Stimulated activated CD4-positive, alpha-beta T cell treated with anti-CD3 and anti-CD28 coated beads, Interleukin-15, amount 100 ng/mL, for 1 hour (primary cell): ENCODE measurements at places on chromosomes 4 and X.

GRCh38 chr4:56127716-56128115, 179.0 kb downstream of the CEP135 start:
- DNase-seq: no peak

- no peak for DNase-seq
Measured at GRCh38 chrX:113545040-113545439, 704.4 kb upstream of the AMOT start.

- DNase-seq: no peak
Measured at GRCh38 chr4:185238215-185238681, 28.9 kb downstream of the SNX25 start.

GRCh38 chr4:67035501-67035900, 509.8 kb downstream of the CENPC start:
- no peak for DNase-seq

DNA sequence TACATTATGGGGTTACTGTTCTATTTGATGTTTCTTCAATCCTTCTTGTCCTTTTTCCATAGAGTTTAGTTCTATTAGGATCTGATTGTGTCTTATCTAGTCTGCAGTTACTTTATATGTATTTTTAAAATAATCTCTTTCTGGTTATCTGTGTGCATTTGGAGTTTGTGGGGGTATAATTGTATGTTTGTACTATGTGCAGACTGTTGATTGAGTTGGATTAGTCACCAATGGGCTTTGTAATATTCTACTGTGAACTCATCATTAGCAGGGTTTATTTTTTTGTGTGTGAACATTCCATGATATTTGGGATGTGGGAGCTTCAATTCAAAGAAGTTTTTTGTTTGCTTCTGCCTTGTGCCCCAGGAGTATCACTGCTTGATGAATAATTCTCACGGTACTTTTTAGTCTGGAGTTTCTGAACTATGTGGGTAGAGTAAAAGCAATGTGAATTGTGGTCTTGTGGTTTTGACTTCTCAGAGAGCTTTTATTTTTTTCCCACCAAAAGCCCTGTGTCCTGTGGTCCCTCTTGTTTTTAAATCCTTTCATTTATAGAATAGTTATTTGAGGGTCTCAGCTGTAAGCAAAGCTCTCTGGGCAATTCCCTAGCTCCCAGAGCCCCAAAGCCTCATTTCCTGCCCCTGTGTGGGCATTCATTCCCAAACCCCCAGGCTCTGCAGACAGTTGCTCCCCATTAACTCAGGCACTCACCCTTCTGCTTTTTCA, 127.8 kb downstream of the PHKA2 start:
- no peak for DNase-seq

GRCh38 chrX:131646106-131646505, 102.2 kb downstream of the OR13H1 start:
- no peak for DNase-seq

DNA sequence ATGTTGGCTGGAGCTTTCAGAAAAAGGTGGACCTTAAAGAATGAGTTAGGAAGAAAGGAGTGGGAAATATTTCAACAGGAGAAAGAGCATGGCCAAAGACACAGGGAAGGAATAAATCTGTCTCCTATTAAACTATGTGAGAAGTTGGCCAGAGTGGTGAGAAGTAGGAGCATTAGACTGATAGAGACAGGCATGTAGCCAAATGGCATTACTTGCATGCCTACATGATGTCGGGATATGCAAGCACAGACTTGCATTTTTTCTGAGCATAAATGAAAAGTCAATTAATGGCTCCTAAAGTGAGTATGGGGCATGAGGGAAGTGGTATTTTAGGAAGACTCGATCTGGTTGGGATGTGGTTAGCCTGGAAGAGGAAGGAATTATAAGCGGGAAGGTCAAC, 279.6 kb upstream of the PITX2 start:
- no peak for DNase-seq

GRCh38 chr4:130203571-130203970, 1107.6 kb downstream of the C4orf33 start:
- no peak for DNase-seq

DNA sequence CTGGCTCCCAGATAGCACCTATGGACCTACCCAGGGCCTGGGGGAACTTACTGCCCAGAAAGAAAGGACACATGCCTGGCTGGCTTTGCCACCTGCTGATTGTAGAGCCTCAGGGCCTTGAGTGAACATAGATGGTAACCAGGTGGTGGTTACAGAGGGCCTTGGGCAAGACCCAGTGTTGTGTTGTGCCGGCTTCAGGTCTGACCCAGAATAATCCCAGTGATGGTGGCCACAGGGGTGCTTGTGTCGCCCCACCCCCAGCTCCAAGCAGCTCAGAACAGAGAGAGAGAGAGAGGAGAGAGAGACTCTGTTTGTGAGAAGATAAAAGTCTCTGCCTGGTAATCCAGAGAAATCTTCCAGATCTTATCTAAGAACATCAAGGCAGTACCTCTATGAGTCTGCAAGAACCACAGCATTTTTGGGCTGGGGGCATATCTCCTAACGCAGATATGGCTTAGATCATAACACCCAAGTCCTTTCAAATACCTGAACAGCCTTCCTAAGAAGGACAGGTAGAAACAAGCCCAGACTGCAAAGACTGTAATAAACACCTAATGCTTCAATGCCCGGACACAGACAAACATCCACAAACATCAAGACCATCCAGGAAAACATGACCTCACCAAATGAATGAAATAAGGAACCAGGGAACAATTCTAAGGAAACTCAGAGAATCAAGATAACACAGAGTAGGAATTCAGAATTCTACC, 16.3 kb upstream of the RP2 start:
- no peak for DNase-seq

DNA sequence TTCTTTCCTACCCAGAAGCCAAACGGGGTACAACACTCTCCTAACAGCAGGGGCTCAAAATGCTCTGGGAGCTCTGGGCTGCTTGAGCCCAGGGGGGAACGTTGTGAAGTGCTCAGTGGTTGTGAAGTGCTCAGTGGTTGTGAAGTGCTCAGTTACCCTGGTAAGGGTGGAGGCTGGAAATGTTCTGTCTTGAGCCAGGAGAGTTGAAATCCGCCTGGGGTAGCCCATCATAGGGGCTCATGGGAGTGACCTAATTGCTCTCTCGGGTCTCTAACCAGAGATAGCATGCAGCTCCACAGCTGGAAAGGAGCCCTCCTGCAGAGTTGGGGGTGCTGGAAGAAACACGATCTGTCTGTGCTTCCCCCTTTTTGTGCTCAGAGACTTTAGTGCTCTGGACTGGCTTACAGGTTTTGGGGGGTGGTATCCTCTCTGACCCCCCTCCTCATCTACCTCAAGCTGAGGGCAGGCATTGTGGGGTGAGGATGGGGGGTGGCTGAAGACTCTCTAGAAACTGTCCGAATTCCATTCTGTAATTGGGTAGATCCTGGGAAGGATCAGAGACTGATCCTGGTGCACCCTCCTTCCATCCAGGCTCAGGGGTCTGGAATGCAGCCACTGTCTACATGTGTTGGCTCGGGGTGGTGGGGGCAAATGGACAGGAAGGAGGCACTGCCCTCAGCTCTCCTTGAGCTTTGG, 2.7 kb downstream of the EFNB1 start:
- no peak for DNase-seq

- no peak for DNase-seq
Measured at GRCh38 chrX:47502316-47503125, 19.5 kb upstream of the ZNF41 start.

- DNase-seq: no peak
Measured at GRCh38 chr4:25246680-25247611, 13.1 kb downstream of the PI4K2B start.

GRCh38 chr4:4254199-4254598, 6.2 kb upstream of the TMEM128 start:
- DNase-seq: no peak

DNA sequence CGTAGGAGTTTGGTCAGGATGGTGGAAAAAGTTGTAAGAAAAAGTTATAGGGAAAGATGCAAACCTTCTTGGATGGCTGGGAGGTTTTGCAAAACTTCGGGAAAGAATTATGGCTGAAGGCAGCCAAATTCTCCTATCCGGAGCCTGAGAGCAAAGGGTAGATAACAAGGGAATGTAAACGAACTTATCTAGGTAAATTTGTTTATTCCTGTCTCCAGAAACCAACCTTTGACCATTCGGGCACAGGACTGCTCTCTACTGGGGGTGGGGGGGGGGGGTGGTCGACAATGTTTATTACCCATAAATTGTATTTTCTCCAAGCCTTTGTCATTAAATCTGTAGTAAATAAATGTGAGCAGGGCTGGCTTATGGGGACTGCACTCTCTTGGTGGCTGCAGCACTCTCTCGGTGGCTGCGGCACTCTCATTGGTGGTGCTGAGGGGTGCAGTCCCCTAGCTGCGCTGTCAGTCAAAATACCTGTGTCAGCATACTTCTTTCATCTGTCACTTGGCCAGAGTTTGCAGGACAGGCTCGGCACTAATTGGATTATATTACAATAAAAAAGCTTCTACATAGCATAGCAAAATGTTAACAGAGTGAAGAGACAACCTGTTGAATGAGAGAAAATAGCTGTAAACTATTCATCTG, 827.8 kb downstream of the SH3BGRL start:
- DNase-seq: no peak

DNA sequence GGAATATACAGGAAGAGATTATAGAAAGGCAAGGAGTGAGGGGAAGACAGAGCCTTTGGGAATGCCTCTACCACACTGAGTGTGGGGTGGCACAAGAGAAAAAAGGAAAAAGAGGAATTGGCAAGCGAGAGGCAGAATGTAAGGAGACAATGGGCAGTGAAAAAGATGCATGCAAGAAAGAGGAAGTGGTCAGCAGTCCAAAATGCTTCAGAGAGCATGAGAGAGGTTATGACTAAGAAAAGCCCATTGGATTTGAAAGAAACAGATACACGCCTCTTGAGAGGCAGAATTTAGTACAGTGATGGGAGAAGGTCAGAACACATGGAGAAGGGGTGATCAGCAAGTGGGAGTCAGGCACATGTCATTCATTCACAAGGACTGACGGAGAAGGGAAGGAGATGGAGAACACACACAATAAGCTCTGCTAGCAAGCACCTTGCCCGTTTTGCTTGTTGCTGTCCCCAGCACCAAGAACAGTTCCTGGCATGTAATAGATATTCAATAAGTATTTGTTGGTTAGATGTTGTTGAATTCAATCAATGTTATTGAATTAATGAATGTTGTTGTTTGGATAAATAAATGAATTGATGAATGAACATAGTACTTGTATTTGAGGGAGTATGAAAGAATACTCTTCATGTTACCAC, 6.3 kb downstream of the DCHS2 start:
- no peak for DNase-seq

DNA sequence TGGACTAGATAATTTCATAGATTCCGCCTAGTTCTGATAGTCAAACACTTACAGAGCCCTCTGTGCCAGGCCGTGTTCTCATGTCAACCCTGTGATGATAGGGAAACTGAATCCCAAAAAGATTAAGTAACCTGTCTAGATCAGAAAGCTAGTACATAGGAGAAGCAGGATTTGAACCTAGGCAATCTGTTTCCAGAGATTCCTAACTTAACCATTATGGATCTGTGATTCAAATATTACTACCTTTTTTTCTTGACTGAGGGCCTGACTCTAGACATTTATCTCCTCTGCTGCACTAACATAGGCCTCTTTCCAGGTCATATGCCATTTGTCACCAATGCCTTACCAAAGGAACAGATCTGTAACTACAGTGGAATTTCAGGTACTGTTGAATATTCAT, 1.5 kb downstream of the ALAS2 start:
- no peak for DNase-seq

DNA sequence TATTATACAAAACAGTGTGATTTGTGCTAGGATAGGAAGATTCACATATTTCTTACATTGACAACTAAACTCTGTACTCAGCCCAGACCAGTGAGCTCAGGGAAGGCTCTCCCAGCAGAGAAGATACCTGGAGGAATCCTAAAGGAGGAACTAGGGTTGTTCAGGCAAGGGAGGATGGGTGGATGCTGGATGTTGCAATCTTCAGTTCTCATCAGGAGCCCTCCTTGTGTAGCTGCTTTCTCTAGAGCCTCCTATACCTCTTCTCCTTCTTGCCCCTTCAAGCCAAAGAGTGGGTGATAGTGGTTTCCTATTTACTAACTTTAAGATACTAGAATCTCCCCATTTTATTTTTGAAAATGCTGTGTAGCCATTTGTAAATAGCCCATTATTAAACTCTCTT, 117.3 kb downstream of the NKX6-1 start:
- DNase-seq: no peak

DNA sequence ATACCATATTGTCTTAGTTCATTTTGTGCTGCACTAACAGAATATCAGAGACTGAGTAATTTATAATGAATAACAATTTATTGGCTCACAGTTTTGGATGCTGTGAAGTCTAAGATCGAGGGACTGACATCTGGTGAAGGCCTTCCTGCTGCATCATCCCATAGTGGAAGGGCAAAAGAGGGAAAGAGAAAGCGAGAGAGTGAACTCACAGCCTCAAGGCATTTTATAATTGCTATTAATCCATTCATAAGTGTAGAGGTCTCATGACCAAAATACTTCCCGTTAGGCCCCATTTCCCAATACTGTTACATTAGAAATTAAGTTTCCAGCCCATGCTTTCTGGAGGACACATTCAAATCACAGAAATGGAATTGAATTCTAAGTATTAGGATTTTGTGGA, 554.4 kb downstream of the TRAM1L1 start:
- DNase-seq: no peak

- DNase-seq: no peak
Measured at GRCh38 chr4:138398322-138398721, 156.2 kb upstream of the SLC7A11 start.

DNA sequence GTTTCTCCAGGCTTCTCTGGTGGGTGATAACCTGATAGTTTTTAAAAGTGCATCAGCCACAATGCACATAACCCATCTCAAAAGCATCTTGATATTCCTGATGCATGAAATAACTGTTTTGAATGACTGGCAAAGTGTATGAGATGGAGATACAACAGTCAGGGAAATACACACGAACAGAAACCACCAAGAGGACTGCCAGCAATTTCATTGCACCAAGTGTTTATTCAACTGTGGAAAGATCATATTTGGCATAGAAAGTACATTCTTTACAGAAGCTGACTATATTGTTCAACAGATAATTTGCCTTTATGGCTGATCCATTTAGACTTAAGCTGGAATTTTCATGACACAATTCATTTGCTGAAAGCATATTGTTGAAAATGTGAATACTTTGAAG, 139.5 kb downstream of the SLIT2 start:
- no peak for DNase-seq

- DNase-seq: no peak
Measured at GRCh38 chrX:115972717-115973116, 197.8 kb upstream of the AGTR2 start.

DNA sequence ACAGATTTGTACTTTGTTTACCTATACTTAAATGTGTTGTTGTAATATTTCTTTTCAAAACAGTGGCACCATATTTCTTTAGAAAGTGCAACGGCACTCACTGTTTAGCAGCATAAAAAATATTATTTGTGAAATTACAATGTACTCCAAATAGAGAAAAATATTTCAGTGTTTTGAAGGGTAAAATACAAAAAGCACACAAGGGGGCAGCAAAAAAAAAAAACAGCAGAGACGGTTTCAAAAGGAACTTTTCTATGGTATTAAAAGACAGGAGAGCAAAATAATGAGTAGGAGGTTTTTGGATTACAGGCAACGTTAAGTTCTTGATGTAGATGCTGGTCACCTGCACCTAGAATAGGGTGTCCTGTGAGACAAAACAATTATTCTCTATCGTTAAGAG, 2.0 kb downstream of the NUDT11 start:
- no peak for DNase-seq

- no peak for DNase-seq
Measured at GRCh38 chr4:146033149-146033548, 94.5 kb upstream of the ZNF827 start.
